Lung (tissue), 17 donors: ENCODE measurements at places on chromosomes 7 and 10.
A peak's percentile ranks its signal among the peaks of the same experiment; 100 is the strongest.

DNA sequence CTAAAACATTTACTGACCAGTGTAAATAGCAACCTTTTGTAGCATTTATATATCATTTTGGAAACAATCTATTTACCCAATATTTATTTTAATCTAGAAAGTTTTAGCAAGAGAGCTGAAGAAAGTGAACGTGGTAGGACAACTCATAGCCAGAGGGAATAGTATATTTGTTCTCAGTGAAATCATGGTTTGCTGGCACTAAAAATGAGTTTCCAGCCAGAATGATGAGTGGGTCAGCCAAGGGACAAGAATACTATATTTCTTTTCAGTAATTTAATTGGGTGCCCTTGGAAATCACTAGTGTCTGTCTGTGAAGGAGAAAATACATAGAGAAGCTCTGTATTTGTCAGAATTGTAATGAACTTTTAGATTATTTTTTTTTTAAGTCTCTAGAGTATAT lies 74.9 kb downstream of the MINPP1 start:
- DNase-seq: peak; percentile 91

- no peak for DNase-seq
Measured at GRCh38 chr7:99938296-99938695, 8.9 kb upstream of the GJC3 start.

DNA sequence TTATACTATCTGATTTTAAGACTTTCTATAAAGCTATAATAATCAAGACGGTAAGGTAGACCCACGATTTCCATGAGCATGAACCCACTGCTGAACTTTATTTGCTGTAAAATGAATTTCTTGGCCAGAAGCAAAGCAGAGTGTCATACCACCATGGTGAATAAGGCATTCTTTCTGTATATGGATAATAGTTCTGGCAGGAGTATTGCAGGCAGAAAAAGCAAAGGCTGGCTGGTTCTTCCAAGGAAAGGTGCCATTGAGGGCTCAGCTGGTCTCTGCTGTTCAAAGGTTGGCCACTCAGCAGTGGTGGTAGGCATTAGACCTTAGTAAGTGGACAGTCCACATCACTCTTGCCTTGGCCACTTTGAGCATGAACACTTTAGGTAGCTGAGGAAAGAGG lies 104.1 kb upstream of the KCNMA1 start:
- no peak for DNase-seq

DNA sequence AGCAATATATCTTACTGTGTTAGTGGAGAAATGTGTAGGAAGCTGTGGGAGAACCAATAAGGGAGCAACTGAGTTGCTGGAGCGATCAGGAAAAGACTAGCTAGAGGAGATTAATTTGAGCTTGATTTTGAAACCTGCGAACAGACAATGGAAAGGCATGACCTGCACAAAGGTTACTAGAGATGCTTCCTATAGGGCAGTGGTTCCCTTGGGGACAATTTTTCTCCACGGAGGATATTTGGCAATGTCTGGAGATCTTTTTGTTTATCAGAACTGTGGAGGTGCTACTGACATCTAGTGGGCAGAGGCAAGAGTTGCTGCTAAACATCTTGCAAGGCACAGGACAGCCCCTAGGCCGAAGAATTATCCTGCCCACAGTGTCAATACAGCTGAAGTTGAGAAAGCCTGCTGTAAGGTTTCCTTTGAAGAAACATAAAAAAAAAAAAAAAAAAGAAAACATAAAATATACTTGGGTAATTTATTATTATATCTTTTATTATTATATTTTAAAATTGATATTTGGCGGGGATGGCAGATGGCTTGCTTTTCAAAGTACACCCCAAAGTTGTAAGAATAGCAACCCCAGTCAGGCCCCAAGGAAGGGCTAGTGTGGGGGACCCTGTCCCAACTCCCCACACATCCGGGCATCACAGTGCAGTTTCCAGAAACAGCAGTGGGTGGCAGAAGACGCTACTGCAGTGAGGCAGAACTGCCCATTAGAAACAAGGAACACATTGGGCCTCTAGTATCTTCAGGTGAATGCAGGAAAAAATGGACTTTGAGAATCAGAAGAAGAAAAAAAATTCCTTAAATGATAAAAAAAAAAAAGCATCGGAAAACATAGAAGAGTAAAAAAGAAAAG lies 481.6 kb downstream of the SH2D4B start:
- DNase-seq: peak; percentile 81

GRCh38 chr7:56079450-56080185 lies 13.1 kb downstream of the PHKG1 start:
- peak; percentile 87 for DNase-seq

DNA sequence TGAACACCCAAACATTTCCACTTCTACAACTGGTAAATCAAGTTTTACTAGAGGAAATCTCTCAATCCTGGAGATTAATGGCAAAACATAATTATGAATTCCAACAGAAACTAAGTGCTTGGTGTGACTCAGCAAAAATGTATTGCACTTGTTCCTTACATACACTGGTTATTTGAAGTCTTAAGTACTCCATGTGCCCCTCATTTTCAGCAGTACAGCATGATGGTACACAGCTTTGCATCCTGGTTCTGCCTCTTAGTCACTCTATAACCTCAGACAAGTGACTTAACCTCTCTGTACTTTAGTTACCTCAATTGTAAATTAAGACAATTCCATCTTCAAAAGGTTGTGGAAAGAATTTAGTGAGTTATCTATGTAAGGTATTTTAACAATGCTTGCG lies 12.9 kb downstream of the SLC16A12 start:
- DNase-seq: no peak

GRCh38 chr7:1569440-1569832 lies 396 bp downstream of the PSMG3 start:
- DNase-seq: no peak

DNA sequence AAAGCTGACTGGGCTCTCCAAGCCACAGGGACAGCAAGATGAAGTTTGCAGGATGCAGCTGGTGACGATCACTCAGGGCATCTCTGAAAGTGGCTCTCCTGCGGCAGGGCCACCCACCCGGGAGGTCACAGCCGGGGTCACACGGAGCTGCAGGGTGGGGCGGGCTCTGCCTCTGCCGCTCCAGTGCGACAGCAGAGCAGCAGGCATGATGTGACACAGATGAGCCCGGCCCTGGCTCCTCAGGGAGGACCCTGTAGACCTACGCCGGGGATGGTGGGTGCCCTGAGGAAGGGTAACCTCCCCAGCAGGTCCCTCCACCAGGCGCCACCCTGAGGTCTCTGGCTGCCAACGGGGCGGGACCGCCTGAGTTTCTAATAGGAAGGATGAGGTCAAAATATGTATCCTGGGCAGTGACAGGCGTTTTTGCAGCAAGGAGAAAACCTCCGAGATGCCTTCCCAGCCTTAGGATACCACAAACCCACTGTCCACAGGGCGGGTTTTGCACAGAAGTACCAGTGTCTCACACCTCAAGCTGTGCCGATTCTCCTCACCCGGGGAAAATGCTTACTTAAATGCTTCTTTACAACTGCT lies 114.8 kb upstream of the DIP2C start:
- peak; percentile 55 for DNase-seq

DNA sequence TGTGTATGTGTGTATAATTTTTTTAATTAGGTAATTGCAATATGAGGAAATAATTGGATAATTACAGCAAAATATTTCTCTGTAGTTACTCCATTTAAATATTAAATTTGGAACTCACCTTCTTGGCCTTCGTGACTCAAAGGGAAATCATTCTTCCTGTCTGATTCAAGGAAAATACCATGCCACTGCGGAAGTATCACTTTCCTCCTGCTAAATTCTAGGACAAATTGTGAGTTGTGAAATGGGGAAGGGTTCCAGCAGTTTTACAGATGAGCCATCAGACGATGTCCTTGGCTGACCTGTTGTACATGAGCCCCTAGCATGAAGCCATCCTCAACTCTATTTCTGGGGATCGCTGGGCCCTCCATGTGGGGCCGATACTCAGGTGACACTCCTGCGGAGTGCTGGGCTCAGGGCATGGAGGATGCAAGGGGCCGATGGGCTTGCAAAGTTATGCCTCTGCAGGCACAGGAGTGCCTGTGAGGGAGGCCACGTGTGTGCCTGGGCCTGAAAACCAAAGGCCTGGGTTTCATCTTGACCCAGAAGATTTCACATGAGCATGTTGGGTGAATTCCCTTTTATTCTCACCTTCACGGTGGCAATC lies 179.6 kb upstream of the TCERG1L start:
- DNase-seq: no peak

- DNase-seq: no peak
Measured at GRCh38 chr7:54778166-54778565, 19.2 kb upstream of the SEC61G start.

GRCh38 chr7:50393076-50393475 lies 57.1 kb downstream of the FIGNL1 start:
- no peak for DNase-seq

DNA sequence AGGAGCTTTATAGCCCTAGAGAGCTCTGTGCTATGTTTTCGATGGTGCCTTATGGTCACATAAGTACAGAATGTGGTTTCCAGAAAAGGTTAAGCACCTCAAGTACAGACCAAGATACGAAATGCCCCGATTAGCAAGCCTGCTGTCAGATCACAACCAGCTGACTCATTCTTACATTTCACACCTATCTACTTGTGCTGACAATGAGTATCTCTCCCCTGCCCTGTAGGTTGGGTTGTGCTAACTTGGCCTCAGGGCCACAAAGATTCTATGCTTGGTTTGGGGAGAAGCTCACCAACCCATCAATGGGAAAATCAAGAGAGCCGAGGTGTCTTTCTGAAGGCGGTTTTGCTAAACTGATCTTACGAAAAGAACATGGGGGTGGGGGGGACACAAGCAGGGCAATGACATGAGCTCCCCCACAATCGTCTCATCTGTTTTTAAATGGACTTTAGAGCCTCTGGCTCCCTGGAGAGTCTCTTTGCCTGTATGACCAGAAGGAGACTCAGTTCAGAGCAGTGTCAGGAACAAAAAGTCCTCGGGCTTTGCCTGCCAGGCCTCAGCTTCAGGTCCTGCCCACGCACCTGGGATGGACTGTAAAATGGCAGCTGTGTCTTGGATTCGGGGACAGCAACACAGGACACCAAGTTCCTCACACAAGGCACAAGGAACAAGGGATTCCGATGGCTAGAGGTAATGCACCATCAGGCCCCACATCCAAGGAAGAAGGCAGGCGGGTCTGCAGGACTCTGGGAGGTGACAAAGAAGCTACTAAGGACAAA lies 55.1 kb downstream of the FAM53B start:
- DNase-seq: no peak

DNA sequence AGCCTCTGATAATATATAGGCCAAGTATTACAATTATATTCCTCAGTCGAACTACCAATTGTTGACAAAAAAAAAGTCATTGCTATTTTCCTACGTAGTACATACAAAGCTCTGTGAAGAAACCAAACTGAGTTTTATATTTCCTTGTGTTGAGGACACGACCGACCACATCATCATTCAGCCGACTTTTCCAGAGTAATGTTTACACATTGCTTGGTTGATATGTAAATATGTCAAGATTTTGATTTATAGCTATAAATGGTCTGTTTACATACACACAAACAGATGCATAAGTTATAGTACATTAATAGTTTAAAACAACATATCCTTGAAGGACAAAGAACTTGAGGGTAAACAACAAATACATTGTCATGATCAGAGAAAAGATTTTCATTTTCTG lies 121.5 kb downstream of the CRPPA start:
- DNase-seq: peak; percentile 18

DNA sequence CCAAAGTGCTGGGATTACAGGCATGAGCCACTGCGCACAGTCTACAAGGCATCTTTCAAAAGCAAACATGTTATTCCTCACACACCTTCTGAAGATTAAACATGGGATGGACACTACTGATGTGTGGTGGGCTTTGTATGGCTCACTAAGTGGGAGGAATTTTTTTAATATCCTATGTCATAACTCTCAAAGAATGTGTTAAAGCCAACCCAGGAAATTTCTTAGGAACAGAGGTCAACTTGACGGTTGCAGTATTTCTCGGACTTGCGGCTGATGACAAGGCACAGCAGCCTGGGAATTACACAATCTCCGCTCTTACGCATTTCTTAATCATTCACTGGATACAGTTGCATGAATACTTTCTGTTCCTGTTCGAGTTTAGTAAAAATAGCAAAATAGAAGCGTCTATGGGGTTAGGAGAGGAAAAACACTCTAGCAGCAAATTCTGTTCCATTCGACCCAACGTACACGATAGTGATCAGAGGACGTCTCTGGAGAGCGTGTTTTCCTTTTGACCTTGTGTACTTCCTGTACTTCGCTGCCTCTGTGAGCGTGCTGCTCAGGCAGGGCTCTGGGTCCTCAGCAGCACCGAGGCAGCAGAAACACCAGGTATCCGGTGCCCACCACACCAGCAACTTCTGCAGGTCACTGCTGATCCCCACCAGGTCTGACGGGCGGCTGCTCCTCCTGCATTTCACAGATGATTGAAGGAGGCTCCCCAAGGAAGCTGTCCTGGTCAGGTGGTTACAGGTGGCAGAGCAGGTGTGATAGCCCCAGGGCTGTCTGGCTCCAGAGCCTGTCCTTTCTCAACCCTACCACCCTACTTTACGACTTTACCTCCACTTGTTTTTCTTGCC lies 26.4 kb upstream of the SRGN start:
- DNase-seq: peak; percentile 89

DNA sequence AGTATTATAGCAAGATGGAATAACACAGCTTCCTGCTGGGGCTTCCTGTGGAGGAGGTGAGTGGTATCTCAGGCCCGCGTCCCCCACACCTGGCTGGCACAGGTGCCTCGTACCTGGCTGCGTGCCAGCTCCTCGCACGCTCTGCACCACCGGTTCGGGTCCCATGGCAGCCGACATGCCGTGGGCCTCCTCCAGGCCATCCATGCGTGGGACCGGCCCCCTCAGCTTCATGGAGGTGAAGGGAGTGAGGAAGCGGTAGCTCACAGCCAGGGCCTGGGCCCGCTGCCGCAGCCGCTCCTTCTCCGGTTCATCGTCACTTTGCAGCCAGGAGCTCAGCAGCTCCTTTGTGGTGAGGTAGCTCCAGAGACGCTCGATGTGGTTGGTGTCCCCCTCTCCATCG lies 90.4 kb downstream of the ITIH5 start:
- DNase-seq: no peak

DNA sequence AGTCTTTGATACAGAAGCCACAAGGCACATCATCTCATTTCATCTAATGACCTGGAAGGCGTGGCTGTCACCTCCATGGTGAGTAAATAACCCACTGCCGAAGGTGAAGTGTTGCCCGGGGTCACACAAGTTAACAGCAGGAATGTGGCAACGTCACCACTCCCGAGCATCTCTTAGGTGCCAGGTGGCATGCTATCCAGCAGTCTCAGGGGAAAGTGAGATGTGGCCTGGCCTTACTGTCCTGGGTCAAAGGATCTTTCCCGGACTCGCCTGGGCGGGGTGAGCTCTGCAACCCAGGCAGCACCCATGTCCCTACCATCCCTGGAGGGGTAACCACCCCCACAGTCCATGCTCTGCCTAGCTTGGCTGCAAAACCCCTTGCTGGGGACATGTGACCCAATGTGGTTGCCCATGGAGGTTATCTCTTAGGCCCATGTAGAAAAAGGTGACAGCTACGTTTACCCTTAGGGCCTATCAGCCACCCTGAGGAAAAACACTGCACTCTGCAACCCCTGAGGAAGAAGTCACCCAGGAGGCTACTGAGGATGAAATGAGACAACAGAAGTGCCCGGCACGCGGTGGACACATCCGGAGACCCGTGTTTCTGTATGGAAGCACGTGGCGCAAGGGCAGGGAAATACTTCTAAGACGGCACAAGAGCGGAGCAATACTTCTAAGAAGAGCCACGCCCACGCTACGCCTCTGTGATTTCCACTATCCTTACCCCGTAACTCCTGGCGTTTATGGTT lies 52.0 kb downstream of the BAIAP2L1 start:
- no peak for DNase-seq
